Stimulated activated CD4-positive, alpha-beta T cell treated with anti-CD3 and anti-CD28 coated beads, Interleukin-4, amount 100 ng/mL, for 4 hours (primary cell): ENCODE measurements at places on chromosomes 4 and X.

DNA sequence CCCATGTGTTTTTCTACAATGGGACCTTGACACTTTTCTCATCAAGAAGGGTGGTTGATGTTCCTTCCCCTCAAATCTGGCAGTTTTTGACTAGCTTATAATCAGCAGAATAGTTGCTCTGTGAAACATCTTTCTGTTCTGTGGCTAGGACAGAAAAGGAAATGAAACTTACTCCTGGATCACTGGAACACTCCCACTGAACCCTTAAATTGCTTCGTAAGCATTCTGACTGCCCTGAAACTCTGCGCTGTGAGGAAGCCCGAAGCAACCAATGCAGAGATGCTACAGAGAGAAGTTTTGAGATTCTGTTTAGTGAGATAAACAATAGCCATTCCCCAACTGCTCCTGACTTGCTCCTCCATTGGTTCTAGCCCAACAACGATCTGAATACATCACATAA lies 602.2 kb downstream of the CENPC start:
- no peak for DNase-seq

DNA sequence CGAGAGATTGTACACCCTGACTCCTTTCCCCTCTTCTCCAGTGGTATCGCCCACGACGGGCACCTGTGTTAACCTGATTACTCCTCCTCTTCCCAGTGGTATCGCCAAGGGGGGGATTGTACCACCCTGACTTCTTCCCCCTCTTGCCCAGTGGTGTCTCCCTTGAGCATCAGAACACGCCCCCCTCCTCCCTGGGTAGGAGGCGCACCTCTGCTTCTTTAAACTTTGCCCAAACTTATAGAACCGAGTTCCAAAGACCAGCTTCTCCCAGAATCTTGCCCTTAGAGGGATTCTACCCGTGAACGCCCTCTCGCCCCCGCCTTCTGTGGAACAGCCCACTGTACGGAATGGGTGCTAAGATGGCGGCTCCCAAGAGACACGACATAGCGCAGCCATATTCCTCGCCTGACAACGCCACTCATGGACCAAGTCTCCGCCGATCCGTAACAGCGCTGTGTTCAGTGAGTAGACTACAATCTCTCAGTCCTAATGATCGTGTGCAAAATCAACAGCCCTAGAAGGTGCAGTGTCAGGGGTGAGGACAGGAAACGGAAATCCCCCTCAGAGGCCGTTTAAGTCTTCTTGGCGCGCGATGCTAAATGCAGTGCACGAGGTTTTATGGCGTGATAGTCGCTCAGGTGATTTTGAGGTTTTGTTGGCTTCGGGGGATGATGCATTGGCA lies 4.2 kb upstream of the ZNF157 start:
- DNase-seq: peak; percentile 66

DNA sequence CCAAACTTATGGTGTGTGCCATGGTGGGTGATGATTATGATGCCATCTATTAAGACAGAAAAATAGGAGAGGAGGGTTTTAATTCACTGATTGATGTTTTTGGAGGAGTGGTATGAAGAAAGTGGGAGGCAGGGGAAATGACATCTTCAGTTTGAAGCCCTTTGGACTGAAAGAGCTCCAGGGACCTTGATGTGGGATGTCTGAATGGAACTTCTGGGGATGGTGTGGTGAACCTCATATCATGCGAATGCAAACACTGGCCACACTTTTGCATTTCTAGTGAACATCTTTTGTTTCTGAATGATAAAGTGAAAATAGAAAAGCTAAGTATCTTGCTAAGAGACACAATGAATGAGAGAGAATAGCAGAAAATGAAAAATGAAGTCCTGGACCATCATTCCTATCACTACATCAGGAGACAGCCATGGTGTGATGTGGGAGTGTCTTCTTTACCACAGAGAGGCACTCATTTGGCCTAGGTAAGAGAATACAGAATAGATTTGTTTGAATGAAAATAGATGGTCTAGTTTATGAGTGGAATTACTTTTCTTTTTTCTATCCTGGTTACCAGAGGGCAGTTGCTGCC lies 123.5 kb downstream of the ZNF827 start:
- no peak for DNase-seq

- DNase-seq: no peak
These were observed 401.9 kb upstream of the NDST4 start for GRCh38 chr4:115515366-115515765.

GRCh38 chr4:145352438-145353145 lies 129.1 kb upstream of the SMAD1 start:
- no peak for DNase-seq

GRCh38 chr4:173547889-173548288 lies 17.9 kb upstream of the HAND2 start:
- no peak for DNase-seq

GRCh38 chrX:107008034-107008433 lies 8.0 kb upstream of the MORC4 start:
- DNase-seq: no peak

DNA sequence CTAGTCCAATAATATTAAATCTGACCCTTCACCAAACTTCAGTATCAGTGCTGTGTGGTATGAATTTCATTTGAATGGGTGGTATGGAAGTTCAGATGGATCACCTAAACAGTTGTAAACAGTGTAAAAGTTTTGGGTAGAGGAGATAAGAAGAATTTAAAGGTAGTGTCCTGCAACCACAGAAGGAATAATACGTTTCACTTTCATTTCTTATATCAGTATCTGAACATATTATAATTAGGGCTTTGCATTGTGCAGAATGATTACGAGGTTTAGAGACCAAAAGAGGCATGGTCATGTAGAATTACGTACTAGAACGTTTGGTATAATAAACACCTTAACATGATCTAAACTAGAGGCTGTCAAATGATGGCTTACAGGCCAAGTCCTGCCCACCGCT lies 116.1 kb downstream of the PDLIM5 start:
- no peak for DNase-seq

- no peak for DNase-seq
These were observed 145.0 kb downstream of the SOWAHB start for GRCh38 chr4:76752861-76753501.

DNA sequence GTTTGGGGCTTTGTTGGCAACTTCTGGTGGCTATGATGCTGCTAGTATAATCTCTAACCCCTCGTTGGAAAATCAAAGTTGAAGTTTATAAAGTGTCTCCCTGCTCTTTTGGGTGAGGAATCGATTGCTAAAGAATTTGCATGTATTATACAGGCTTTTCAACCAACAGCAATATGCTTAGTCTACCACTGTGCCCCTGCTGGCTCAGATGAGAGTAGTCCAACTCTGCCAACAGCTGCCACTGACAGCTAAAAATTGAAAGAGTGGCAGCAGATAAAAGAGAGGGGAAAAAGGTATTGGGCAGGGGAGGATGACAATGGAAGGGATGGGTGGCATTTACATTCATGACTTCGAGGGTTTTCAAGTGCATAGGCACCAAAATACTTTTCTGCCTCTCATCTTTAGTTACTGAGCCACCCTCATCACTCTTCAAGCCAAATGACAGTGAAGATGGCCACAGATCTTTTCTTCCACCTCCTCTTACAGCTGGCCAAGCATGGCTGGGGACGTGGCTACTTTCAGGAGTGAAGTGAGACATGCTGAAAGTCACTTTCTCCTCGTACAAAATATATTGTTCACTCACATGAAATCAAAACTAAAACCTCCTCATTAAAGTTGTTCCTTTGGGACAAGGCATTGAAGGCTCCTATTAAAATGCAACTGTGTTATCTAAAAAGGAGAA lies 2.7 kb upstream of the GRIA3 start:
- no peak for DNase-seq

DNA sequence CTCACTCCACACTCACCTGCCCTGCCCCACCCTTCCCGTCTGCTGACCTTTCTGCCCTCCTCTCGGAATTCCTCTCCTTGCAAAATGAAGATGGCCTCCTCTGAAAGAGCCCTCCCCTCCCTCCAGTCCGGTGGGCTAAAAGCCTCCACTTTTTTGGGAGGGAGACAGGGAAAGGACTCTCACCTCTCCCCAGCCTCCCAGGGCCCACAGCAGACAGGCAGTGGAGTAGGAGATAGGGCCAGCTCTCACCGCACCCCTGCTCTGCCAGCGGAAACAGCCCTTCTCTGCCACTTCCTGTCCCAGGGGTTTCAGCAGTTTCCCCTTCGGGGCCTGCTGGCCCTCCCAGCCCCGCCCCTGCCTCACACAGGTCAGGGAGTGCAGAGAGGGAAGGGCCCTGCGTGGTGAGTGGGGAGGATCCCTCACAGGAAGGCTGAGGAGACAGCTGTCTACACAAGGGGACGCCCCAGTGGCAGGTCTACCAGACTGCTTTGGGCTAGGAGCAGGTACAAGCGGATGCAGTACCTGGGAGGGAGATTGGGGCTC lies 18.2 kb downstream of the ELF4 start:
- DNase-seq: peak; percentile 60
